GM12892 (cell line): ENCODE measurements at places on chromosomes 16 and 17.

GRCh38 chr16:28180655-28181460 is 30.9 kb downstream of the XPO6 start:
- DNase-seq: no peak

- DNase-seq: no peak
These were observed 657 bp downstream of the ALDH3A2 start for GRCh38 chr17:19649274-19649541.

- DNase-seq: no peak
These were observed 19.7 kb upstream of the BRD7 start for GRCh38 chr16:50388496-50388895.

GRCh38 chr17:77353684-77354419 is 213.1 kb downstream of the SEC14L1 start:
- no peak for DNase-seq

GRCh38 chr17:7834542-7834956 is 532 bp downstream of the KDM6B start:
- DNase-seq: no peak

- DNase-seq: no peak
These were observed 217.7 kb upstream of the CDH8 start for GRCh38 chr16:62253966-62254365.

- no peak for DNase-seq
These were observed 397.9 kb downstream of the TOX3 start for GRCh38 chr16:52149003-52149402.
